ENCODE measurements at places on chromosomes 6 and 20.

DNA sequence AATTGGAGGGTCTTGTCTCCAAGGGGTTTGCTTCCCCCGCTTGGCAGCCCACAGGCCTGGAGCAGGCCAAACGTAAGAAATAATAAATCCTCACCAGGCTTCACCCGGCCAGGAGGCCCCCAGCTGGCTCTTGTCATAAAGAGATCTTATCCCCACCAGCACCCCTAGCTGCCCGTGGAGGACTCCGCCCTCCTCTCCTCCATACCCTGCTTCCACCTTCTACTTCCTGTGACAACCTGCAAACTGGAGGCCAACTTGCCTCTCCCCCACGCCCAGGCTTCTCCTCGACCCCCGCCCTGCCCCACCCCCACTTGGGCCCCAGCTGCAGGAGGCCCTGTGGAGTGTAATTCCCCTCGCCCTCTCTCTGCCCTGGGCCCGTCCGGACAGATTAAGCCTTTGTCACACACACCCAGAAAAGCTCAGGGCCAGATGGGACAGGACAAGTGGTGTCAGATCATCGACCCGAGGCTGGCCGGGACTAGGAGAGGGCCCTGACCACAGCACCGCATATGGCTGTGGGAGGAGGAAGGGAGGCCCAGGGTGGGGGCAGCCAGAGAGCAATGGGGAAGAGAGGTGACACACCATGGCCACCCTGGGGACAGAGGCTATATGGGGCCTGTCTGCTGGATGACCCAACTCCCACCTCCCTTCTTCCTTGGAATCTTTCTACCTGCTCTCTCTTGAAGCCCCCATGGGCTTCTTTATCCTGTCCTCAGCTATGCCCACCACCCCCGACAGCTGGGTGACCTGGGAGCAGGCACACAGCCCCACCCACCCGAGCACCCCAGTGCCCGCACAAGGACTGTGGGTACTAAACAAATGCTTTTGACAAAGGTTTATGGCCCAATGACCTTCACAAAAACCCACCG lies 3.9 kb downstream of the NOL4L start:
- DNase-seq = peak; percentile 73

- peak; percentile 88 for DNase-seq
These were observed 60.7 kb downstream of the AKAP12 start for GRCh38 chr6:151300267-151300991.

DNA sequence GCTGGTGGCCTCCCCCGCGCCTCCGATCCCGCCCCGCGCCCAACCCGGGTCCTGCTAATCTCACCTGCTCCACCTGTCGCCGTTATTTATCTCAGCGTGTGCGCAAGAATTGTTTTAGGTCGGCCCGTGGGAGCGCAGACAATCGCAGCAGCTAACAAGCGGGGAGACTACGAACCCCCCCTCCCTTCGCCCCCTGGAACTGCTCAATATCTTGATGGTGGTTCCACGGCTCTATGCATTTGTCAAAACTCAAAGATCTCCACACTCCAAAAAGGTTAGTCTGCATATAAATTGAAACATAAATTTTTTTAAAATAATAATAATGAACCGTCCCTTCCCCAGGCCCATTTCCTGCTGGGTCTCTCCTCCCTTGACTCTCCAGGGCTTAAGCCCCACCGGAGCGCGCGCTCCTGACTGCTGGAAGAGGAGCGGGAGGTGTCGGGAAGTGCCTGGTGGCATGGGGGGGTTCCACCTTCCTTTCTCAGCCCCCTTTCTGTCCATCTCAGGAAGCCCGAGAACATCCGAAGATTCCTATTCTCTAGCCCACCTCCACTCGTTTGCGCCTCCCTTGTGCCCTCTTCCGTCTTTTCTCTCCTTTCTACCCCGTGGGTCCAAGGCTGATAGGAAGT lies 1.6 kb upstream of the MDGA1 start:
- peak; percentile 8 for DNase-seq

DNA sequence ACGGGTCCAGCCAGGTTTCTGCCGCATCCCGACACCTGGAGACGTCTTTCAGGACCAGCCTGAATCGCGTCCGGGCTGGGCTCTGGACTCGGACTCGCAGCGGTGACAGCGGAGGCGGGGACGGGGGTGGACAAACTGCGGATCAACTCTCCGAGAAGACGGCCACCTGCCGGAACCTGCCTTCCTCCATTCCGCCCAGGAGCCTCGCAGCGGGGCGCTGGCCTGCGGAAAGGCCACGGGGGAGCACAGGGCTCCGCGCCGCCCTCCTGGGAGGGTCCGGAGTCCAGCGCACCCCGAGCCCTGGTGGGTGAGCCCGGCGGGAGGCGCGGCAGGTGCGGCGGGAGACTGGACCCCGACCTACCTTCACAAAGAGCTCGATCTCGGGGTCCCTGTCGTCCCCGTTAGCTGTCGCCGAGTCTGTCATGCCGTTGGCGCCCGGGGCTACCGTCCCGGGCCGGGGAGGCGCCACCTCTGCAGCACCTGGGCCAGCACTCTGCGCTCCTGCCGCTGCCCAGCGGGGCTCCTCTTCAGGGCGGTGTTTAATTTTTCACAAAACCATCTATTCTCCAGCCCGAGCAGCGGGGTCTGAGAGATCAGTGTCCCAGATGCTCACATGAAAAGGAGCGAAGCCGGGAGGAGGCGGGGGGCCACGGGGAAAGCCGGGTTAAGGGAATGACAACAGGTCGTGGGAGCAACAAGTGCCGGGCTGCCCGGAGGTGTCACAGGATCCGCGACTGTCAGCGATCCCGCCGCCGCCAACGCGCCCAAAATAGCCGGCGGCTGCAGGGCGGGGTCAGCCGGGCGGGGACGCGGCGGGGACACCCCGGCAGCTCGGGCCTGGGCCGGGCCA lies at the start of gene CLIC5:
TSS of gene CLIC5 (minus strand) at position 742 of the 850 bp plus-strand sequence. CDS start at position 424, 318 bp downstream.
- DNase-seq = peak; percentile 8

- DNase-seq = peak; percentile 83
These were observed 59.5 kb downstream of the LYRM4 start for GRCh38 chr6:5201271-5201670.

DNA sequence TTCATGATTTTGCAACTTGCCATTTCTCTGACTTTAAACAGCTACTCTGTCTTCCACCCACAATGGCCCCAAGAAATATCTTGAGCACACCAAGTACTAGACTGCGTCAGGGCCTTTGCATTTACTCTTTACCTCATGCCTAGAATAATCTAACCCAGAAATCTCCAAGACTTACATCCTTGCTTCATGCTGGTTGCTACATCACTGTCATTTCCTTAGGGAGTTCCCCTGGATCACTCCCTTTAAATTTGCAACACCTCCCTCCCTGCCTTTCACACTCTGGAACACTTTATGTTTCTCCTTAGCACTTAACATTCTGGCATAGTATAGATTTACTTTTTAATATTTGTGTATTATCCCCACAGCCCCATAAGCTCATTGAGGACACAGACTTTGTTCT lies 4.9 kb upstream of the ELOVL5 start:
- no peak for DNase-seq

- DNase-seq = no peak
These were observed 12.2 kb downstream of the TRAF3IP2 start for GRCh38 chr6:111593512-111593816.

- no peak for DNase-seq
These were observed 238.2 kb downstream of the SOX4 start for GRCh38 chr6:21831521-21832291.

DNA sequence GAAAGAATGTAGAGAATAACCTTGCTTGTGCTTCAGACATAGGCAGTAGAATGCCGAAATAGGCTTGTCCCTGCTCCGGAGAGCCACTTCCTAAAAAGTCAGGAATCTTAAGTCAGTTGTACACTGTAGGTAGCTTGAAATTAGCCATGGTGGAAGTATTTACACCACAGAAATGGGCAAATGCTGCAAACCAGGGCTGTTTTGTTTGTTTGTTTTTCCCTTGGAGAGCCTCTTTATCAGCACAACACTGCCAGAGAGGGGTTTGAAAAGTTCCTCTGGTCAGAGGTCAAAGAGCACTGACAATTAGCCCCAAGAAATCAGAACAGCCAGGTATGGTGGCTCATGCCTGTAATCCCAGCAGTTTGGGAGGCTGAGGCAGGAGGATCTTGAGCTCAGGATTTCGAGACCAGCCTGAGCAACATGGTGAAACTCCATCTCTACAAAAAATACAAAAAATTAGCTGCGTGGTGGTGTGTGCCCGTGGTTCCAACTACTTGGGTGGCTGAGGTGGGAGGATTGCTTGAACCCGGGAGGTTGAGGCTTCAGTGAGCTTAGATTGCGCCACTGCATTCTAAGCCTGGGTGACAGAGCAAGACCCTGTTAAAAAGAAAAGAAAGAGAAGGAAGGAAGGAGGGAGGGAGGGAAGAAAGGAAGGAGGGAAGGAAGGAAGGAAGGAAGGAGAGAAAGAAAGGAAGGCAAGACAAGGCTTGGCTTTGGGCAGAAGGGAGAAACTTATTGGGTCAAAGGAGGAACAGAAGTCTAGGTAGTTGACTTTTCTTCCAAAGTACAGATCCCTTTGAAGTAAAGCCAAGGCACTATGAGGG lies 61.0 kb upstream of the ZMYND8 start:
- DNase-seq = no peak

DNA sequence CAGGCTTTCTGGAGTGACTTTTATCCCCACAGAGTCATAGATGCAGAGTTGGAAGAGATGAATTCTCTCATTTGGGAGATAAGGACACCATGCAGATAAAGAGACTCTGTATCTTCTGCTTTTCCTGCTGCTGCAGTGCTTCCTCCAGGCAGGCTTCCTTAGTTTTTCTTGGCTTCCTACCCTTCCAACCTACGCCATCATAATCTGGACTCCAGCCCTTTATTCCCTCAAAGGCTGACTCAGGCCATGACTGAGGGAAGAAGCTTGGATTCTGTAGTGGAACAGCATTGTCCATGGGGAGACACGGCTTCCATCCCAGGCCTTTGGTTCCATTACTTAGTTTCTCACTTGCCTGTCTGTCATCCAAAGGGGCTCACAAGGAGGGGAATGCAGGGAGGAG lies 6.5 kb upstream of the RNF24 start:
- DNase-seq = no peak

DNA sequence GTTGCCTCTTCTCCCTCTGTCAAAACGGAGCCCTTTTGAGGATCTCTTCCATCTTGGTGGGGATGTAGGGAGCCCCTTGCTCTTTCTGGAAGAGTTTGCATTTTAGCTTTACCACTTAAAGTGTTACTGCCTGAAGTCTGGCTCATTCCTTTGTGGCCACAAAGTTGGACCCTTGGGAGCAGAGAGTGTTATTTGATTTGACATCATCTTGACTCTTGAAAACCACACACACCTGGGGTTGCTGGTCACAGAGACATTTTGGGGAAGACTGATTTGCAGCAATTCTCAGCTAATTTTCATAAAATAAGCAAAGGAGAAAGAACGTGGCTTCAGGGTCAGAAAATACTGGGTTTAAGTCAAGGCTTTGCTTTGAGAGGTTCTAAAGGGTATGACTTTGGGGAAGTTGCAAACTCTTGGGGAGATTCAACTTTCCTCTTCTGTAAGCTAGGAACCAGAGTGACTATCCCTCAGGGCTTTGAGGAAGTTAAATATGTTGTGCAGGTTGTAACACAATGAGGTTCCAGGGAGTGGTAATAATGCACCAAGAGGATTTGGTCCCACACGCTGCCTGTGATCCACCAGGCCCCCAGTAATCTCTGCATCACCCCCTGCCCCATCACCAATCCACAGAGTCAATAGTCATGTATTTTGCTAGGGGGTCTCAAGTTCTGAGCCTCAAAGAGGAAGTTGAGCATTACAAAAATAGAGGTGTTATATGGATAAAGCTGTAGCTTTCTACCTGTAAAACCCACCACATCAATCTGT lies 141.6 kb upstream of the SLC24A3 start:
- DNase-seq = no peak

DNA sequence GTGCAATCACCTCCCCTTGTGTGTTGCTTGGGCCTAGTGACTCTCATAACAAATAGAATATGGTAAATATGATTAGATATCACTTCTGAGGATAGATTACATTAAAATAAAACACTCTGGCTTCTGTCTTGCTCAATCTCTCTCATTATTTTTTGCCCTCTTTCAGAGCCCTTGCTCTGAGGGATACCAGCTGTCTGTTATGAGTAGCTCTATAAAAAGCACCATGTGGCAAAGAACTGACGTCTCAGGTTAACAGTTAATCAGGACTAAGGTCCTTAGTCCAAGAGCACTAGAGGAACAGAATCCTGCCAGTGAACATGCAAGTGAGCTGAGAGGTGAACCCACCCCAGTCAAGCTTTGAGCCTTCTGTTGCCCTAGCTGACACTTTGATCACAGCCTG lies 402.2 kb upstream of the HTR1E start:
- peak; percentile 17 for DNase-seq

- no peak for DNase-seq
These were observed 69.6 kb downstream of the C6orf52 start for GRCh38 chr6:10624836-10625235.

DNA sequence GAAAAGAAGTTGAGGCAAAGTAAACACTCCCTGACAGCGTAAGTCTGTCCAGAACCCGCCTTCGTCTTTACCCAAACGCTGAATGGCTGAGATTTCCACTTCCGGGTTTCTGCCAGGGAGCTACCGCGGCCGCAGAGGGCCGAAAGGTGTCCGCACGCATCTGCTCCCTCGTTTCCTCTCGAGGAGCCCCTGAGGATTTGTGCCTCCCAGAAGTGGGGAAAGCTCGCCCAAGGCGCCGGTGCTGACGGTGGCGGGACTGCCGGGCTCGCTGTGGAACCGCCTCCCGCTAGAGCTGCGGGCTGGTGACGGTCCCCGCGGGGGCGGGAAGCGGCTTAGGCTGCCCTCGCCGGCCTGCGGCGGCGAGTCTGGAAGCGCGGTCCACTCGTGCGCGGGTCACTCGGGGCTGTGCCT lies 1760.2 kb upstream of the DEFB115 start:
- DNase-seq = peak; percentile 42

- DNase-seq = no peak
These were observed 17.9 kb upstream of the FKBP1C start for GRCh38 chr6:63193324-63193723.

DNA sequence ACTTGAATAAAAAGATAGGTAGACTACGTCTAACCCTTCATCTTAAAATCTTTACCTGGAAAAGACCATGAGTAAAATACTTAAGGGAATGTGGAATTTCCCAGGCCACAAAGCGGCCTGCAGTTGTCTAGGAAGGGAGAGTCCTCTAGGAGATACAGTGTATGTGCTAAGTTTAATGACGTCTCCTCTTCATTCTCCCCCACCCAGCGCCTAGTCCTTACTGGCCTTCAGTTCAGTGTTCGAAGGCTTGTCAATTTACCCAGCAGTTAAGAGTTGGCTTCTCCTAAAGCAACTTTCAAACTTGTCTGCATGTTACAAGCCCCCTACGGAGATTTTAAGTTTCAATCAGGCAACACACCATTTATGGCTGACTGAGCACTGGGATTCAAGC lies 35.2 kb downstream of the HFE start:
- peak; percentile 50 for DNase-seq

DNA sequence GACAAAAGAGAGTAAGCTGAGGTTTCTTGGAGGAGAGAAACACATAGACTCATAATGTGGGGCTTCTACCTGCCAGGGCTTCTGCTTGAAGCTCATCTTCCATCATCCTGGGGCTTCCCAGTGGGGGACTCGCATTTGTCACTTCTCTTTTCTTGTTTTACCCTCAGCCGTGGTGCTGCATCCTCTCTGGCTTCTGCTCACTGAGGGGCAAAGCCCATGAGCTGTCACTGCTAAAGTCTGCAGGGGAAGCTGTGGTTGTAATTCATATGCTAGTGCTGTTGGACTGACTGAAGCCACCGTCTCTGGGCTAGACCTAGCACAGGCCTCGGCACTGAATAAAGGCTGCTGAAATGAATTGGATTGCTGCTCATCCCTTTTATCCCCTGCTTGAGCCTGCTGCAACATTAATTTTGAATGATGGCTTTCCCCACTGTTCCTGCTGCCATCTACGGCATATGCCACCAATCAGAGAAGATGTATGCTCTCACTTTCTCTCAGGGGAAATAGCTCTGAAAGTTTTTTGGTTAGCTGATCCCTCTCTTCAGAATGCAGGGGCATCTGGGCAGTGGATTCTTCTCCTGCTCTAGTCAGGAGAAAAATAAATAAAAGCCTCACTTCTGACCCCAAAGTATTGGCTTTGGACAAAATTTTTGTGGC lies 568.4 kb upstream of the MAP3K7 start:
- peak; percentile 74 for DNase-seq

Data from NCI-H524 (cell line).